Hematopoietic multipotent progenitor cell treated with erythropoietin and hydrocortisone succinate and interleukin-3 and kit ligand, for 4 days (in vitro differentiated cells): ENCODE measurements at places on chromosomes 12 and 14.

DNA sequence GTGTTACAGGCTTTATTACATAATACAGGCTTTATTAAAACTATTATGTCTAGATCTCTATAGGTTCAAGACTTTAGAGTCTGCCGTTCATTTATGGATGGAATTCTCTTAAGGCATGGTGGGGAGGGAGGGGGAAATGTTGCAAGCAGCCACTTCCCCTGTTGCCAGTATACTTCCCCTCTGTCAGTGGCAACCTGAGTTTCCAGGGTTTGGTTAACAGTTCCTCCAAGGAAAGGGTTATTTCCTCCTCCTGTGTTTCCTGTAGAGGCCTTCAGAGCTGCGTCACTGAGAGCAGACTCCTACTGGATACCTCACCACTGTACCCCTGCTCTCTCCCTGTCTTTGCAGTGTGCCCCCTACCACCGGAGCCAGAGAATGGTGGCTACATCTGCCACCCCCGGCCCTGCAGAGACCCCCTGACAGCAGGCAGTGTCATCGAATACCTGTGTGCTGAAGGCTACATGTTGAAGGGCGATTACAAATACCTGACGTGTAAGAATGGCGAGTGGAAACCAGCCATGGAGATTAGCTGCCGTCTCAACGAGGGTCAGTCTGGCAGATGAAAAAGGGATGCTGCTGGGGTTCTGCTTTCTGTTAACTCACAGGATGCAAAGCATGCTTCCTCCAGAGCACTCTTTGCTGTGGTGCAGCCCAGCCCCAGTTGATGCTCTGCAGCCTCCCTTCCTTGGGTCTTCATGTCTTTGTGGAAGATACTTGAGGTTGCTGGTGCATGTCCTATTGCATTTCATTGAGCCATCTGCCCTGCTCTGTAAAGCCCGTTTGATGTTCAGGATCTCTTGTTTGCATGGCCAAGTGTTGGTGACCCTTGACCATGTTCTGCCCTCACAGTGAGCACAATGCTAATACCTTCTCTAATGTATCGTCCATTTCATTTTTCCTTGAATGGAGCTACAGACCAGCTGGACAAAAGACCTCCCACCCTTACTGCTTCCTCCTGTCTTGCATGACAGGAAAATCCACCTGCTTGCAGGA is 63.6 kb upstream of the SRSF5 start:
- peak; percentile 68 for DNase-seq

DNA sequence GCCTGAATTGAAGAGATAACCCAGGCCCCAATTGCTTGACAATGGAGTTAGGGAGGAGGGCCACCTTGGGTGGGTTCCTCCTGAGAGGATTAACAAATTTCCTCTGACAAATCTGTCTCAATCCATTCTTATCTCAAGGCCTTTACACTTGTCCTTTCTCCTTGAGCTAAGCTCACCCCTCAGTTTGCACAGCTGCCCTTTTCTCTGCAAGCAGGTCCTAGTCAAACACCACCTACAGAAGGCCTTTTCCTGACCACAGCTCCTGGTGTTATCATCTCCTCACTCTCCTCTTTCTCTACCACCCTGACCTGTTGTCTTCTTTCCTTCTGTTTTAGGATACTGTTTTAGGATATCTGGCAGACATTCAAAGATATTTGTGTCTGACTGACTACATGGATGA is 26.4 kb upstream of the GSC start:
- no peak for DNase-seq

- peak; percentile 53 for DNase-seq
Measured at GRCh38 chr12:115916910-115917668, 360.4 kb downstream of the MED13L start.

- DNase-seq: no peak
Measured at GRCh38 chr12:27901959-27902358, 70.6 kb downstream of the PTHLH start.

DNA sequence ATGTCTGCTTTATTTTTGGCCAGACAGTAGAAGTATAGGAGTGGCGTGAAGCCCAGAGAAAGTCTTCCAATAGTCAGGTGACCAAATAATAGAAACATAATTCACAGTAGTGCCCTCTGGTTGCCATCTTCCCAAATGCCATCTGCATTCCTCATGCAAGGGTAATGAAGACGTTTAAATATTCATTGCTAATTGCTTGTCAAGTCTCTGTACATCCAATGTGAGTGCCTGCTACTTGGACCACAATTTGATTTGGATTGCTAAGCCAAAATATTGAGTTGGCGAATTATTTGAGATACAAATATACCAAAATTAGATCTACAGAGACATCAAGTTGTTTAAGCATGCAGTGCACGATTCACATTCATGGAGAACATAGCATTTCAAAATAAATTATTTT is 402.7 kb downstream of the SOX5 start:
- DNase-seq: no peak

DNA sequence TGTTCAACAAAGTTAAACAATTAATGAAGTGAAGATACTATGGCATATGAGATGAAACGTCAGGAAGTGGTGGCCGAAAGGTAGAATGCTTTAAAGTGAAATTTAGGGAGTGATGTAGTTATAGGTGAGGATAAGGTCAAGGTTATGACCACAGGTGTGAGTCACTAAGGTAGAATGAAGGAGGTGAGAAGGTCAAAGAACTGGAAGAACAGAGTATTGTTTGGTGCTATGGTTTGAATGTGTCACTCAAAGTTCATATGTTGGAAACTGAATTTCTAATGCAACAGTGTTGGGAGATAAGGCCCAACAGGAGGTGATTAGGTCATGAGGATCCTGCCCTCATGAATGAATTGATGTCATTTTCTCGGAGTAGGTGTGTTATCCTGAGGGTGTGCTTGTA is 293.6 kb downstream of the NELL2 start:
- no peak for DNase-seq

GRCh38 chr12:88327276-88327675 is 185.2 kb downstream of the TMTC3 start:
- DNase-seq: no peak

DNA sequence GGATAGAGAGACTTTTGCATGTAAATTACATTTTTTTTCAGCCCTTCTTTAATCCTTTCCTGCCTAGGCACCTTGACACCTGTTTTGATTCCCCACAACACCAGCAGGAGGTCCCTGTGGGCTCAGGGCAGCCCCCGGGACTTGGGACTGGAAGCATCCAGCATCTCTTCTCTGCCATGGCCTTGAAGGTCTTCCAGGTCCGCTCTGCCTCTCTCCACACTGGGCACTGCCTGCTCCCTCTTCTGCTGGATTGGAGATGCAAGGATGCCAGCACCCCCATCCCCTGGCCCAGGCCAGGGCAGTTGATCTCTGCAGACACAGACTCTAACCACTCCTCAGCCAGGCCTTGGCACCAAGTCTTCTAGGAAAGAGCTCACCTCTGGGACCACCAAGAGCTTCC is 134.5 kb upstream of the C14orf180 start:
- DNase-seq: no peak

GRCh38 chr12:121823101-121823726 is 19.4 kb downstream of the SETD1B start:
- no peak for DNase-seq

- DNase-seq: peak; percentile 91
Measured at GRCh38 chr14:76773188-76773885, 12.1 kb downstream of the VASH1 start.

DNA sequence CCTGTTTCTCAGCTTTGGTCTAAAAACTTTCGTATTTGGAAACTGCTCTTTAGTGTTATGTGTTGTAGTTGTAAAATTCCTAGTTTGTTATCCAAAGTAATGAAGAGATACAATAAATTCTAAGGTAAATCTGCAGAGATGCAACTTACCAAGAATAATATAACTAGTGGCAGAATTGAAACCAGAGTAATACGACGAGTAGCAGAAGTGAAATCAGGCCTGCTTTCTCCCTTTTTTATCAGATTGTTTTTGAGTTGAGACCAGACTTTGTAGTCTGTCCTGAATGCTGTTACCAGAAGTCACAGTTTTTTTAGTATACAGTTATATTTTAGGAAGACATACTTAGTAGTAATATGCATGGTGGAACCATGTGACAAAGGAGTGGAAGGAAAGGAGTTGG is 12.5 kb downstream of the PAPOLA start:
- DNase-seq: no peak

- DNase-seq: no peak
Measured at GRCh38 chr14:54698501-54698900, 131.6 kb downstream of the SAMD4A start.

DNA sequence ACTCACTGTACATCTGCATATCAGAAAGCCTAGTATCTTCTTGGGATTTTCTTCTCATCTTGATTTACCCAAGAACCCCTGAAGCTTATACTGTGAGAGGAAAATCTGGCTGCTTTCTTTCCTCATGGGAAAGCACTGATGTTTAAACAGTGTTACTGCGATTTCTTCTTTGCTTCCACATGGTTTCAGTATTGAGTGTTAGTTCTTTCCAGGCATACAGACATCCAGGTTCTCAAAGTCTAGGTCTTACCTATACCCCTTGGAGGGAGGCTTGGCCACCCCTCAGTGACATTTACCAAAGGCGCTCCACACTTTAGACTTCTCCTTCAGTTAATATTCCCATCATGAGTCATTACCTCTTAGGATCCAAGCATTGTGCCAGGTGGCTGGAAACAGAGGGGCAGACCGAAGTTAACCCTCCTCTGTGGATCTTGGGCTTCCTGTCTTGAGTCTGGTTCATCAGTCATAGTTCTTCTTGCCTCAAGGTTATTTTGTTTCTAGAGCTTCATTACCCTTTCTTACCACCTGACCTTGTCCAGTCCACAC is 79.1 kb downstream of the TMEM117 start:
- peak; percentile 13 for DNase-seq

DNA sequence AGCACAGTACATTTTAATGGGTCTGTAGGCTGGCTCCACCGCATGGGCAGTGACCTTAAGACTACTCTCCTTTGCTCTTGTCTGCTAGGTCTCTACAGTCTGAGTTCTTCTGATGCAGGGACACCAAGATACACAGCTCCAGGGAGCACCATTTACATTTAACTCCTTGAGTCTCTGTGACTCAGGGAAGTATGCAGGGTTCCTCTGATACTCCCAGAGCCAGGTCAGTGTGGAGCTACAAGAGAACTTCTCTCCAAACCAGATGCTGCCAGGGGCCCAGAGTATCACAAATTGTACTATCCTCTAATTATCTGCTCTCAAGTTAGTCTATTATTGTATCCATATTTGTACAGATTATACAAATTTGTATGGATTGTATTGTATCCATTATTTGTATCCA is 15.2 kb downstream of the ZFP36L1 start:
- no peak for DNase-seq

DNA sequence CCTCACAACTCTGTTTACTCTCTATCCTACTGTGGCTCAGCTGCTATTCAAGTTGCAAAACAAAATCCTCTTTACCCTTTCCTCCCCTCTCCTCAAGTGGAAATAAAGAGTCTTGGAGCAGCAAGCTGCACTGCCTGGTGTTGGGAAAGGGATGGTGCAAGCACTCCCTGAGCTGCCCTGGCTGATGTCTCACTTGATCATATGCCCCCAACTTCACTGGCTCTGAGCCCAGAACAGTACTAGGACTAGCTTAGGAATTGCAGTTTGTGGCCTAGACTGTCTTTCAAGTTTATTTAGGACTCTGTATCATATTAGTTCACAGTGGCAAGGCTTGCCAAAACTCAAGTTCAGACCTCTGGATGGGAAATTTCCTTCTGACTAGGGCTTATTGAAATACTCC is 1683.8 kb upstream of the SEL1L start:
- peak; percentile 2 for DNase-seq

- peak; percentile 73 for DNase-seq
Measured at GRCh38 chr12:125683748-125684381, 618.6 kb downstream of the AACS start.

DNA sequence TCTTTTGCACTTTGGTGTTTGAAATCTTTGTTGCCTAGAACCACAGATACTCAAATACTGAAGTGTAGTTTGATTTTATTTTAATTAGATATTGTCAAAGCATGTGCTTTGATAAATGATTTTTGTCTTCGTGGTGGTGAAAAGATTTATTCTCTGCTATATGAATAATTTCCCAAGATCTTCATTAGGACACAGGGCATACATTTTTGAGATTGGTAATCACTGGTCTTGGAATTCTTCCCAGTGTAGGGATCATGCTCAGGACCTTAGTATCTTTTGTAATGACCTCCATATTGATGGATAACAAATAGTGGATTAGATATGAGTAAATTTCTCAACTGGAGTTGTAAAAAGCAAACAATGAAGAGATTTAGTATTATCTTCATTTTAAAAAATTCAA is 28.2 kb downstream of the TBK1 start:
- no peak for DNase-seq

DNA sequence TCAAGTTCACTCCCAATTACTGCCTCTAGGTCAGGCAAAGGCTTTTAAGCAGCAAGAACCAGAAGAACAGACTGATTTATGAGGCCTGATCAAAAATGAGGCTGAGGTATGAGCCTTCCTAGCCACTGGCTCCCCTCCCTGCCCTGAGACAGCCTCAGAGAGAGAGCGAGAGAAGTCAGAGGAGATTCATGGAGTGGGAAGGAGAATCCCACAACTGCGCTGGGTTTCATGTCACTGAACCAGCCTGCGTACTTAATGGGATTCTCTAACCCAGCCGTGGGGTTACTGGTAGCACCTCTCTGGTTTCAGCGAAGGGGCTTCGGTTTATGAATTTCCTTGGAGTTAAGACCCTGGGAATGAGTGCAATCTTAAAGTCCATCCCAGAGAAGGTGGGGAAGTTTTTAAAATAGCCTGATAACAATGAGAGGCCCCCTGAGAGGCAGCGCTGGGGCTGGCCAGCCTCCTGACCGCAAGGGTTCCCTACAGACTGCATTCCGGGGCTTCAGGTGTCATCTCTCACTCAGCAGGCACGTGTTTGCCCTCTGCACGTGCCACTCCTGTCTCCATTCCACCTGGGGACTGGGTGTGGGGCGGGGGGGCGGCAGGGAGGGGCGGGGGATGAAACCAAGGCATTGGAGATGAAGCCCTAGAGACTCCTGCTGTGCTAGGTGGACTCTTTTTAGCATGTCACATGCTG is 6.1 kb upstream of the GPRC5A start:
- DNase-seq: no peak
